ENCODE measurements at places on chromosomes 16 and 17. TPM values are rescaled to one million over a fixed set of nuclear protein-coding genes. Genes with fewer than 3 reads are reported as not detected.

PRSS33 gene
- 0.54 TPM for total RNA-seq

DNA sequence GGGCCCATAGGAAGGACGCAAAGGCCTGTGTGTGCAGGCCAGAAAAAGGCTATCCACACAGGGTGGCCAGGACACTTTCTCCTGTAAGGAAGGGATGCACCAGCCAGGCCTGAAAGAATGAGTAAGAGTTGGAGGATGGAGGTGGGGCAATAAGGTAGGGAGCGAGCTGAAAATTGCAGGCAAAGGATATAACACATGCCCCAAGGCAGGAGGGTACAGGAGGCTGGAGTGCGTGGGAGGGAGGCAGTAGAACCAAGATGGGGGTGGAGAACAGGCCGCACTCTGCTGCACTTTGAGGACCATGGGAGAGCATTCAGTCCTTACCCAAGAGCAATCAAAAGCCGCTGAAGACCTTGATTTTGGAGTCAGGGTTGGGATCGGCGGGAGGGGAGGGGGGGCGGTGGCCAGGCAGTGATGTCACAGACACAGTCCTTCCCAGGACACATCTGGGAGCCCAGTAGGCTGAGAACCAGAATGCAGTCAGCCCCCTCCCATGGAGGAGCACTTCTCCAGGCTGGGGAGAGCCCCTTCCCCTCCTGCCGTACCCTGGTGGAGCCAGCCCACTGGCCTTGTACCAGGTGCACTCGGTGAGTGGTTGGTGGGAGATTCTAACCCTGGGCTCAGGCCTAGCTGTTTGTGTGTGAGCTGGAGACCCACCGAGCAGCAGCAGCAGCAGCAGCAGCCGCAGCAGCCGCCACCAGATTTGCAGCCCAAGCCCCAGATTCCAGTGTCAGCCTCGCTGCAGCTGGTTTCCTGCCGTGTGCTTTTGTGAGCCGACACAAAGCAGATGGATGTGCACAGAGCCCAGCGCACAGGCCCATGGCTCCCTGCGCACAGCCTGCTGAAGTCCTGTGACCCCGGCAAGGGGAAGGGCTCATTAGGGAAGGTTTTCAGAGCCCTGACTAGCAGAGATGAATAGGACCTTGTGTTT is 17.5 kb downstream of the ANKRD40 start:
- DNase-seq = no peak

GRCh38 chr17:50889528-50890118 is 23.5 kb upstream of the TOB1 start:
- no peak for DNase-seq

DNA sequence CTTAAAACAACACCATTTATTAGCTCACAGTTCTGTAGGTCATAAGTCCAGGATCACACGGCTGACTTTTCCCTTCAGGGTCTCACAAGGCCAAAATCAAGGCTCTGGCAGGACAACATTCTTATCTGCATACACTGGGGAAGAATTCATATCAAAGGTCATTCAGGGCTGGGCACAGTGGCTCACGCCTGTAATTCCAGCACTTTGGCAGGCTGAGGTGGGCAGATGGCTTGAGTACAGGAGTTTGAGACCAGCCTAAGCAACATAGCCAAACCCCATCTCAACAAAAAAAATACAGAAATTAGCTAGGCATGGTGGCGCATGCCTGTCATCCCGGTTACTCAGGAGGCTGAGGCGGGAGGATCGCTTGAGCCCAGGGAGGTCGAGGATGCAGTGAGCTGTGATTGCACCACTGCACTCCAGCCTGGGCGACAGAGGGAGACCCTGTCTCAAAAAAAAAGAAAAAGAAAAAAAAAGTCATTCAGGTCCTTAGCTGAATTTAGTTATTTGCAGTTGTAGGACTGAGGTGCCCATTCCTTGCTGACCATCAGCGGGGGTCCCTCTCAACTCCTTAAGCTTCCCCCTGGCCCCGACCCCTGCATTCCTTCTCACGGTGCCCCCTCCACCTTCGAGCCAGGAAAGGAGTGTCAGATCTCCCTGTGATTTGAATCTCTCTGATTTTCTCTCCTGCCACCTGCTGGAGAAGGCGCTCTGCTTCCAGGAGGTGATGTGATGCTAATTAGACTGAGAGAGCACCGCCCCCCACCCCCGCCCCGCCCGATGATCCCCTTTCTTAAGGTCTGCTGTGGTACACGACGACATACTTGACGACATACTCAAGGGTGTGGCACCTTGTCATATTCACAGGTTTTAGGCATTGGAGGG is 91.8 kb upstream of the CLEC18A start:
- no peak for DNase-seq

GRCh38 chr16:53211253-53211652 is 156.5 kb downstream of the CHD9 start:
- no peak for DNase-seq

DNA sequence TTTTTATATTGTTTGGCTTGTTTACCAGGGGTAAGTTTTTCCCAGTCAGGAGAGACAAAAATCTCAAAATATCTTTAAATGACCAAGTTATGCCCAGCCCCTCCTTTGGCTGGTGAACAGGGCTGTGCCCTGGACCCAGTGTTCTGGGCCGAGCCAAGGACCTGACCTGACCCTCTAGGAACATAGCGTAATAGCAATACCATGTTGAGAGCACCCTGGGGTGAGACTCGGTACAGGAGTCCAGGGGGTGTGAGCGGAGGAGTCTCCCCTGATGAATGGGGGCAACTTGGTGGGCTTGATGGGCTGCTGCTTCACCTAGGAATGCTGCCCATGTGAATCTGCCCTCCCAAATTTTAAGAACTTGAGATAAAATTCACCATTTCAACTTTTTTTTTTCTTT is 47.4 kb downstream of the B9D1 start:
- no peak for DNase-seq

GINS2 gene
- 74.1 TPM for total RNA-seq

GRCh38 chr16:67928561-67929364 is 2.9 kb downstream of the CTRL start:
- peak; percentile 77 for DNase-seq

DNA sequence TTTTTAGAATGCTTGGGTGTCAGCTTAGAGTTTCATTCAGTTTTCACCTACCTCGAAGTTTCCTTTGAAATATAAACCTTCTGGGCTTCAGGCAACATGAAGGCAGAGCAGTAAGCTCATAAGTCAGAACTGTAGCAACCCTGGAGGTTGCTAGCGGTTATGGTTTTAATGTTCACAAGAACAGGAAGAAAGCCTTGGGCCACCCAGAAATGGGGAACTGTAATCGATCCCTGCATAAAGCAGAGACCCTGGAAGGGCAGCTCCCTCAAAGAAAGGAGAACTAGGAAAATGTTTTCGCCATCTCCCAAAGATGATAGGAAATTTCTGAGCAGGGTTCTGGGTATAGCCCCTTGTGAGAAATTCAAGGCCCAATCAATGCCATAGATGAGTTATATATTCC is 47.8 kb upstream of the RASL10B start:
- no peak for DNase-seq

ACSM3 gene
- 14.1 TPM for total RNA-seq

UBB gene
- total RNA-seq = 1,498 TPM

GRCh38 chr17:21199856-21200255 is 14.1 kb downstream of the TMEM11 start:
- no peak for DNase-seq

TSNAXIP1 gene
- total RNA-seq = 0.70 TPM
